ENCODE measurements at places on chromosomes 3 and 15.

- no peak for DNase-seq
Observed at GRCh38 chr3:194169595-194169994, 33.6 kb downstream of the HES1 start.

DNA sequence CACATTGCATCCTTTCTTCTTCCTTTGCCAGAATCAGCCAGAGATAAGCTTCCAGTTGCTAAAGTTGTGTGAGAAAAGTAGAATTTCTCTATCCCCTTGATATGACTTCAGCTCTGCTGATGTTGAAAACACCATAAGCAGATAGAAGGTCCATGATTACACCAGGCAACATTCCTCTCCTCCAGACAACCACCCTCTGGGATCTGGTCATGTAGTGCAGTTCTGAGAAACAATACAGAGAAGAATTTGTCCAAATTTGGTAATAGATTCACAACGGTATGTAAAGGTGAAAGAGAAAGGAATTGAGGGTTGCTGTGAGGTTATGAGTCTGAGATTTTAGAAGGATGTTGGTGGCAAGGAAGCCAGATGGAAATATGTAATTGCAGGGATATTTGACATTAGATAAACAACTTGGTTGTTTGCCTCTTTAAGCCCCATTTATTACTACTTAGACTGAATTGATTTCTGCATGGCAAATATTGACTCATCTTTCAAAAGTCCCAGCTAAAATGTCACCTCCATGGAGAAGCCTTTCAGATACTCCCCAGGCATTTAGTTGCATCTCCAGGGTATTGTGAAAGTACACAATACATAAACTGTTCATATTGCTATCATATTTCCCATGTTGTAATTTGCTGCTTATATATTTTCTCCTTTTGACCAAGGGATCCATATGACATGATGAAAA, 134.9 kb downstream of the GAP43 start:
- DNase-seq, result no peak

- no peak for DNase-seq
Observed at GRCh38 chr3:172692751-172693338, 18.0 kb downstream of the NCEH1 start.

DNA sequence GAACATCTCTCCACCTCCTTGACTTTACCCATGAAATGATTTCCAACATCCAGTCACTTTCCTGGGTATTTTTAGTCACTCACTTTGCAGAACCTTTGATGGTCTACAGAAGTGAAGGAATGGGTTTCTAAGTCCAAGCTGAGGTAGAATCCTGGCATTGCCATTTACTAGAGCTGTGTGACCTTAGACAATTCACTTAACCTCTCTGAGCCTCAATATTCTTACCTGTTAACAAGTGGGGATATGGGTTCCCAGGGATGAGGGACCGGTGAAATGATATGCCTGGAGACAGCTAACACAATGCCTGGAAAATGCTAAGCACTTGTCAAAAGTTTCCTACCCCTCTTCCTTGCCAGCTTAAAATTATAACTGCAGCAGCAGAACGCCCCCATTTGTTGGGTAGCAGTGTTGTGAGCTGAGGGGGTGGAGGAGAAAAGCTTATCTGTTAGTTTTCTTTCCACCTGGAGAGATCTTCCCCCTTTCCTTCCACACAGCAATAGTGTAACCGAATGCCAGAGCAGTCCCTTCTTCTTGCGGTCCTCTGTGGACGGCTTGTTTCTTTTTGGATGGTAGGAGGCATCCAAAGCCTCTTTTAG, 319.2 kb upstream of the LRRFIP2 start:
- no peak for DNase-seq

GRCh38 chr3:11335056-11335608, 62.9 kb downstream of the ATG7 start:
- DNase-seq, result peak; percentile 60

DNA sequence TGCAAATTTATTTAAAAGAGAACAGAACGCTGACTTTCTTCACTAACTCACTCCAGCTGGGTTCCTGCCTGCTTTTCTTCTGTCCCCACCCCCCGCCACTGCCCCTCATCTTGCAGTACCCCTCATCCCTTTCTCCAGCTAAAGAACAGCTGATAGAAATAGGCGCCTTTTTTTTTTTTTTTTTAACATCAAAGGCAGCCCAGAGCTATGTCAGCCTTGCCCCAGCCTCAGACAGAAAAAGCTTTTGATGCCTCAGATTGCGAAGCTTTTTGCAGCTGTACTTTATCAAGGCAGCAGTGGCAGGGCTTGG, 1.8 kb downstream of the CADPS start:
- no peak for DNase-seq

- no peak for DNase-seq
Observed at GRCh38 chr15:45586125-45586524, 1.1 kb upstream of the BLOC1S6 start.

- DNase-seq, result no peak
Observed at GRCh38 chr3:20394243-20394642, 208.2 kb upstream of the SGO1 start.

GRCh38 chr15:33310481-33311311, at the start of gene RYR3:
Gene RYR3 (plus strand): TSS chr15:33310967. CDS start chr15:33311046, 79 bp downstream.
- peak; percentile 66 for DNase-seq

DNA sequence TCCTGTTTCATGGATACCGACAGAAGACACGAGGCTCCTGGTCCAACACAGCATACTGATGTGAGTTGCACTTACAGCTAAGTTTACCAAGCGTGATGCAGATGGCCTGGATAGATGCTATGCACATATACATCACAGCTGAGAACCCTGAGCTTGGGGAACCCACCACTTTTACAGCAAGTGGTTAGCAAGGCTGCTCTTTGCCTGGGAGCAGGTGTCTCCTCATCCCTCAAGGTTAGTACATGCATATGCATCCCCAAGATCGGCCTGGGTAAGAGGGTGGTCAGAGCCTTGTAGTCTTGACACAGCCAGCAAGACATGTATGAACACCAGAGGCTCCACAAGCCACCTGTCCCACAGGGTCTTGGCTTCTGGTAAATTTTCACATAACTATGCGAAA, 28.3 kb downstream of the LRRC2 start:
- no peak for DNase-seq

GRCh38 chr3:59286791-59287531, 237.1 kb upstream of the CFAP20DC start:
- no peak for DNase-seq

Data from foreskin keratinocyte (primary cell).